Retina (tissue), 1 donor: ENCODE measurements at places on chromosomes 3 and 15.
A peak's percentile ranks its signal among the peaks of the same experiment; 100 is the strongest.

DNA sequence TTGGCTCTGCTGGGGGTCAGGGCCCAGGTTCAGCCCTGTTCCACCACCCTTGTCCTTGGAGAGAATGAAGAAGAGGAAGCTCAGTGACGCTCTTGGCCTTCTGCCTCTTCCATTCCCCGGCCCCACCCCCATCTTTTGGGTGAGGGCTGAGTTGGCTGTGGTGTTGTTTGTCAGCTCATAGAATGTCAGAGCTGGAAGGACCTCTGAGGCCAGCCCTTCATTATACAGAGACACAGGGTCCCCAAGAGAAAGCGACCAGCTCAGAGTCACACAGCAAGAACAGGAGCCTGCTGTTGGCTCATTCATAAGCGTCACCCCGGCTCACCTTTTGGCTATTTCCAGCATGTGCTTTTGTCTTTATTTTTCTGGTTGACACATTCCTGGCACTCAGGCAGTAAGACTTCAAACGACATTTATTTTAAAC is 68.2 kb downstream of the AAGAB start:
- no peak for DNase-seq

- peak; percentile 12 for DNase-seq
Observed at GRCh38 chr15:96349857-96350720, 19.6 kb downstream of the NR2F2 start.

GRCh38 chr15:42826251-42826890 is 89.4 kb upstream of the CDAN1 start:
- no peak for DNase-seq

- no peak for DNase-seq
Observed at GRCh38 chr3:122931636-122932035, 95.9 kb downstream of the SEMA5B start.

GRCh38 chr3:81891055-81891895 is 129.8 kb upstream of the GBE1 start:
- DNase-seq, result no peak
